Activated naive CD4-positive, alpha-beta T cell treated with anti-CD3 and anti-CD28 coated beads for 36 hours (primary cell): ENCODE measurements at places on chromosomes 7 and 10. TPM values are rescaled to one million over a fixed set of nuclear protein-coding genes. Genes with fewer than 3 reads are reported as not detected.
A peak's percentile ranks its signal among the peaks of the same experiment; 100 is the strongest.

CFTR gene
- not detected for total RNA-seq

RPEL1 gene
- 0.17 TPM for total RNA-seq

- DNase-seq, result peak; percentile 20
- H3K4me1 ChIP-seq, result peaks cover 3% of the 10 kb centered on the region
These were observed 224.7 kb upstream of the SH2B2 start for GRCh38 chr7:102061981-102062390.

ADCY1 gene
- 0.29 TPM for total RNA-seq
